GF-D8 (cell line): ENCODE measurements at places on chromosomes 3 and 15.

DNA sequence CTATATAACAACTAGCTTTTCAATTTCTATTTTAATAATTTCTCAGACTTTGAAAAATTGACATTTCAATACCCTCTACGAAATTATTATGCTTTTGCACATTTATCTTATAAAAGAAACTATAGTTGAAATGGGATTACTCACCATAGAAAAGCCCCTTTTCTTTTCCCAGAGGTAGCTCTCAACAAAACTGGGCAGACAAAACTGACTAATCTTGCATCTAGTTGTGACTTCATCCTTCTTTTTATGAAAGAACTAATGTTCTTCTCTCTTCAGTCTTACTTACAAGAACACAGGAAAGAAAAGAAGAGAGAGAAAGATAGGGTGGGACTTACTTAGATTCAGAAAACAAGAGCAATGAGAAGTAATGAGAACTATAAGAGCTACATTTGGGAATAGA is 61.0 kb downstream of the GPR160 start:
- no peak for DNase-seq

DNA sequence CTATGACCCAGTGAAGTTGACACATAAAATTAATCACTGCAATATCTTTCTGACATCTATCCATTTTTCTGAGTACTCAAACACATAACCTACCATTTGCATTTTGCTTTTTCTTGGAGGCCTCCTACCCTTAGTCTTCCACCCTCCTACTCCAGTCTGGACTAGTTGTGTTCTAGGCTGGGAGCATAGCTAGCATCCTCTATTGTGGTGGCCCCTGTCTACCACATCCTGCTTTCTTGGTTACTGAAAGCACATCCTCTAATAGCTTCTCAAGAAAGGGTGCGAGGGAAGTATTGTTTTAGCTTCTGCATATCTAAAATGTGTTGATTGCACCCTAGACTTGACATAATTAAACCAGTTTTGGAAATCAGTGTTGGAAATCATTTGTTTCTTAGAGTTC is 176.5 kb downstream of the THSD4 start:
- no peak for DNase-seq

DNA sequence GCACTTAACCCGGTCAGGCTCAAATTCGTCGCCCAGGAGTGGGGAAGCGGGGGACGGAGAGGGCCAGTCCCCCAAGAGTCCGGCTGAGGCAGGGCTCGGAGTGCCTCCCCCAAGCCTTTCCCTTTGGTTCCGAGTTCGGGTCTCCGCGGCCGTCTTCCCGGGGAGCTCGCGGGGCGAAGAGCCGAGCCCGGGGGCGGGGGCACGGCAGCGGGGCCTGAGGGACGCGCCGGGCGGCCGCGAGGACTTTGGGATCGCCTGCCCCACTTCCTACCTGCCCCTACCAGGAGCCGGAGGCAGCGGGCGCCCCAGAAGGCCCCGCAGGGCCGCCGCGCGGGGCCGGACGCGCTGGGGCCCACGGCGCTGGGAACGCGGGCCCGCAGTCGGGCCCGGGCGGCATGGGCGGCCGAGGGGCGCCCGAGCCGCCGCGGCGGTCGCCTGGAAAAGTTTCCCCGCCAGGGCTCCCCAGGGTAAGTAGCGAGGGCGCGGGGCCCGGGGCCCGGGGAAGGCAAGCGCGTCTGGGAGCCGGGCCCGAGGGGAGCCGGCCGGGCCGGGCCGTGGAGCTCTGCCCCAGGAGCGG is 2.8 kb downstream of the FURIN start:
- DNase-seq, result no peak

- DNase-seq, result no peak
These were observed 289.8 kb downstream of the ARPP21 start for GRCh38 chr3:35929158-35929557.

DNA sequence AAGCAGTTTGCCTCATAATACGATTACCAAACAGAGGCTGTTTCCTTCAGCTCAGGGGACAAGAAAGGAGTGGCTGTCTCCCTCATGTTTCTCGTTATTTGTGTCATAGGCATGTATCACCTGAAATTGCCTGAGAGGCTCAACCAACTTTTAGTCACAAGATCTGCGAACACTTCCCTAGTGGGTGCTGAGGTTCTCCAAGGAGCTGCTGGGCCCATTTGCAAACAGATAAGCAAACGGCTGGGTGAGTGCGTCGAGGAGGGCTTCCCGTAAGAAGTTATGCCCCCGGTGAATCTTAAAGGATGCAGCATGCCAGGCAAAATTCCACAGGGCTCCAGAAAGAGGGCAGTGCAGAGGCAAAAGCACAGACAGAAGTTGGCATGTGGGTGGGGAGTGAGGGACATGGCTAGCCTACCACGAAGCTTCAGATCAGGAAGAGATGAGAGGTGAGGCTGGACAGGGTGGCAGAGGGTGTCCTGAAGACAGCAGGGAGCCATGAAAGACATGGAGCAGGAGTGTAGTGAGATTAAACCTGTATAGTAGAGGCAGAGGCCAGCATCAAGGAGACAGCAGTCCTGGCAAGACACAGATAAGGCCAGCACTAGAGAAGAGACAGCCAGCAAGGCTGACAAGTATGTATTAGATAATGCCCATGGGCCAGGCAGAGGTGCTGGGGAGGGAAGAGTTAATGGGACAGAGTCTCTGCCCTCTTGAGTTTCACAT is 4.0 kb upstream of the GP9 start:
- no peak for DNase-seq

DNA sequence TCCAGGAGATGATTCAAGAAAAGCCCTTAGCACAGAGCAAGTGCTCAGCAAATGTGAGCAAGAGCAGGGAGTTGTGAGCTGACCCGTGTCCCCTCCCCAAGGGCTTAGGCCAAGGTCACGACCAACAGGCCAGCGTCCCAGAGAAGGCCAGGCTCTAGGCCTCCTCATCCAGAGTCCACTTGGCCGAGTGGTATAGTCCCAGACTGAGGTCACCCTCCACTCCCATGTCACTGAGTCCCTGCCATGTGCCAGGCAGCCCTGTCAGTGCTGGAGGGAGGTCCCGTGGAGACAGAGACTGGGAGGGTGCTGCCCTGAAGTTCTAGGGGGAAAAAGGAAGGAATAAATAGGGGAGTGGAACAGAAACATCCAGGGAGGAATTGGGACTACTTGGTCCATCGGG is 44.0 kb downstream of the TPRA1 start:
- no peak for DNase-seq

DNA sequence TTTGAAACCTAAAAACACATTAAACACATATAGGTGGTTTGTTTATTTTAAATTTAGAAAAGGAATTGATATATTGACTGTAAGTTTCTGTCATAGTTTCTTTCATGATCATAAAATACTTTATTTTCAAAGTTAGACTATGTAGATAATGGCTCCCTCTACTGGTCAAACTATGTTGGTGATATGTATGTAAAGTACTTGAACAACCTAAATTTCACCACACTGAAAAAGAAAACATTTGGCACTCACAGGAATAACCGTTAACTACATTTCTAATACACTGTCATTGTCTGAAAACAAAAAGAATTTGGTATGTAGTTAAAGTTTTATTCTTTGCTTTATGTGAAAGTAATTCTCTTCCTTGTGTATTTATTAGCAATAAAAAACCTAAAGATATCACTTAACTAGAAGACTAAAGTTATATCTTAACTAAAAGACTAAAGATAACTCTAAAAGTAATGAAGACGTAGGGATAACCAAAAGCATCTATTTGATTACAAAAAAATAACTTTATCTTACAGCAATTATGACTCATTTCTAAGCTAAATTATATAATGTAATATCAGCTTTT is 427.5 kb downstream of the VGLL3 start:
- no peak for DNase-seq

- no peak for DNase-seq
These were observed 711 bp upstream of the TGM5 start for GRCh38 chr15:43267439-43267838.

GRCh38 chr3:25781145-25781757 is 2.0 kb downstream of the NGLY1 start:
- no peak for DNase-seq

DNA sequence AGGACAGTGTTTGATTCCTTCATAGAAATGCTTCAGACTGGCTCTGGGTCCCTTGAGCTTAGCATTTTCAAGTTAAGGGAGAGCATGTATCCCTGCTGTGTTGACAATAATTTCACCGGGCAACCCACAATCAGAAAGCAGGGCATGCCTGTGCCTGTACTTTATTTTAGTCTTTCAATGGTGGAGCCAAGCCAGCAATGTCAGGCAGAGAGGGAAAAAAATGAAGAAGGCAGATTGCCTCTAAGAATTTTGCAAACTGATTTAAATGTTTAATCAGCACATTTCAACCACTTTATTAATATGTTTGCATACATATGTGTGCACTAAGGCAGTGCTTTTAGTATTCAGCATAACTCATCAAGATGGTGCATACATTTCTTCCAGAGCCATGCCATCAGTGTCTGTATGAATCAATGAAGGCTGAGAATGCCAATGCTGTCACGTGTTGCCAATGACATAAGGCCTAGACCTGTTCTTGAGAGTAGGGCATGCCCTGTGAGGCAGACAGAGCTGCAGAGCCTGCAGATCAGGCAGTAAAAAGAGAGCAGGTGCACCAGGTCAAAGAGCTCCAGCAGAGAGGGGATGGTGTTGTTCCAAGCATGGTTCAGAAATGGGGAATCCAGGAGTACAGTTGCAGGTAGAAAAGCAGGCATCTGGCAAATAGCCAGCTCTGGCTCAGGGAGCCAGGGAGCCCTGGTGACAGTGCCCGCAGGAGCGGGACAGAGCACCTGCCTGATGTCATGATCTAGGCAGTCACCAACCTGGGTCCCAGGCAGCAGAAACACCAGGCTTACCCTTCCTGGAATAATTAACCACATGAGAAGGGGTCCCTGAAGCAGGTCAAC is 508.5 kb downstream of the GABRG3 start:
- no peak for DNase-seq

DNA sequence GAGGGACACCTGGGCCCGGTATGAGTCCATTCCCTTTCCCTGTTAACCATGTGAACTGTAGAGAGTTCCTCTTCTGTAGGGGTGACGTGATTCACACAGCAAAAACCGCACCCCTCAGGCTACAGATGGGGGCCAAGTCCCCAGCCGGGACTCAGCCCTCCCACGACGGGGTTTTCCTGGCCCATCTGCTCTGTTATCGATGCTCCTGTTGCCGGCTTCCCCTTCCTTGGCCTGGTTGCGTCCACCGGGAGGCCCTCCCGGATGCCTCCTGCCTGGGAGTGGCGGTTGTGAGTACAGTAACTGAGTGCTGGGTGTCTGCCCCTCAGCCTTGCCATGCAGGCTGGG is 817 bp upstream of the PLXNA1 start:
- DNase-seq, result no peak

- no peak for DNase-seq
These were observed 43.3 kb downstream of the ASB7 start for GRCh38 chr15:100645671-100646070.

DNA sequence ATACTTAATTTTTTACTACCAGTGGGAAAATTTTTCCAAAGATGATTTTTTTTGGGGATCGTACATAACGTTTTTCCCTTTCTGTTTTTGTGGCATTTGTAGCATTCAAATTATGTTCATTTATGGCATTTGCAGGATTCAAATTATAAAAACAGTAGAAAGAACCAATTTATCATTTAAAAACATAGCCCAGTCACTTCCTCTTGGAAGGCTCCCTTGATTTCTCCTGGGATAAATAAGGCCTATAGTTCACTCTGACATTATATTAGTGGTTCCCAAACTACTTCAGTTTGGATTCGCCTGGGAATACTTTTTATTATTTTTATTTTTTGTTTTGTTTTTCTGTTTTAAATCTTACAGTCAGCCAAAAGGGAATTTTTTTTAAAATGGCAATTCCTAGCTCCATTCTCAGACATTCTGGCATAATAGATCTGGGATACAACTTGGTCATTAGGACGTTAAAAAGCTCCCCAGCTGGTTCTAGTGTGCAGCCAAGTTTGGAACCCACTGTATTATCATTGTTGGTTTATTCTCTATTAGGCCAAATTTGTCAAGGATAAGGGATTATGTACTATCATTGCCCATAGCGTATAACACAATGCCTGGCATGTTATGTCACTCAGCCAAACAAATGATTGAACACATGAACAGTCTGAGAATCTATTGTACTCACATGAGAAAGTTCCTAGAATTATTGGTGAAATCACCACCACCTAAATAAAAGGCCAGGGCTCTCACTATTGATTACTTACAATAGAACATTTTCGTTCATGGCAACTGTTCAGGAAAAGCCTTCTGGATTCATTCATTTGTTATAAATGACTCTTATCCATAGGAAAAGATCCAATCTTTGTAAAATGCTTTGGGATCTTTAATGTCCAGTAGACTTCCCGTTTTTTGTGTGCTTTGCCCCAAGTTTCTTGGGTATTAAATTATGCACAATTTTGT is 28.9 kb downstream of the RARB start:
- DNase-seq, result no peak

GRCh38 chr3:119494597-119494996 is 3.8 kb upstream of the TIMMDC1 start:
- DNase-seq, result no peak

GRCh38 chr3:144879701-144880100 is 908.1 kb downstream of the DIPK2A start:
- DNase-seq, result no peak

DNA sequence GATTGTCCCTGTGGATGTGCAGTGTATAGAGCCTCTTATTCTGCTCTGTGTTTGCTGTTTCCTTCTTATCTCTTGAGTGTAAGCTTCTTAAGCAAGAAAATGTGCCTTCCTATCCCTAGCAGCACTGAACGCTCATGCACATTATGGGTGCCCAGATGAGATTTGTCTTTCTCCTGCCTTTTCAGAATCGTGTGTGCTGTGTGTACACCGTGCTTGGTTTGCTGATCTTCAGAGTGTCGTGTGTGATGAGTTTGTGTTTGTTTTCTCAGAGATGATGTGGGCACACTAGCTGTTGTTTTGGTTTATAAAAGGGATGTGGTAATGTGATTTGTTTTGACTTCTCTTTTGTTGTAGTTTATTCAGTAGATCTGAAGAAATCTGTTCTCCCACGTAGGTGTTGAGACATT is 19.7 kb downstream of the GPR171 start:
- no peak for DNase-seq

- no peak for DNase-seq
These were observed 21.8 kb downstream of the SLC12A8 start for GRCh38 chr3:125190786-125191185.

GRCh38 chr3:45783667-45784066 is 12.7 kb downstream of the SLC6A20 start:
- no peak for DNase-seq

DNA sequence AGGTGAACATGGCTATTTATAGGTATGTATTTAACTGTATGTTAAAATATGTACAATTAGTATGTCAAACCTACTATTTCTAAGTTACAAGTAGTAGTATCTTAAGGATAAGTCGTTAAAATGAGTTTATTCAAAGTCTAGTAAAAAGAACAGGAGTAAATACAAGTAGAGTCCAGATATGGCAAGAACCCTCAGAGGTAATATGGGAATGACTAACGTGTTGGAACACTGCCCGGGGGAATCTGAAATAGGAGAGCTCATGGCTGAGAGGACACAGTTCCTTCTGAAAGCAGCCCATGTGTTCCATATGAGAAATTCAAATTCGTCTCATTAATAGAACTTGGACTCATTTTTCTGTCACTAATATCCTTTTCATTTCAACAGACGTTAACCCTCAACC is 158.8 kb downstream of the CLSTN2 start:
- no peak for DNase-seq
